ENCODE measurements at places on chromosomes 4 and X.
A peak's percentile ranks its signal among the peaks of the same experiment; 100 is the strongest.

- no peak for DNase-seq
Observed at GRCh38 chr4:6491235-6491634, 18.8 kb upstream of the PPP2R2C start.

DNA sequence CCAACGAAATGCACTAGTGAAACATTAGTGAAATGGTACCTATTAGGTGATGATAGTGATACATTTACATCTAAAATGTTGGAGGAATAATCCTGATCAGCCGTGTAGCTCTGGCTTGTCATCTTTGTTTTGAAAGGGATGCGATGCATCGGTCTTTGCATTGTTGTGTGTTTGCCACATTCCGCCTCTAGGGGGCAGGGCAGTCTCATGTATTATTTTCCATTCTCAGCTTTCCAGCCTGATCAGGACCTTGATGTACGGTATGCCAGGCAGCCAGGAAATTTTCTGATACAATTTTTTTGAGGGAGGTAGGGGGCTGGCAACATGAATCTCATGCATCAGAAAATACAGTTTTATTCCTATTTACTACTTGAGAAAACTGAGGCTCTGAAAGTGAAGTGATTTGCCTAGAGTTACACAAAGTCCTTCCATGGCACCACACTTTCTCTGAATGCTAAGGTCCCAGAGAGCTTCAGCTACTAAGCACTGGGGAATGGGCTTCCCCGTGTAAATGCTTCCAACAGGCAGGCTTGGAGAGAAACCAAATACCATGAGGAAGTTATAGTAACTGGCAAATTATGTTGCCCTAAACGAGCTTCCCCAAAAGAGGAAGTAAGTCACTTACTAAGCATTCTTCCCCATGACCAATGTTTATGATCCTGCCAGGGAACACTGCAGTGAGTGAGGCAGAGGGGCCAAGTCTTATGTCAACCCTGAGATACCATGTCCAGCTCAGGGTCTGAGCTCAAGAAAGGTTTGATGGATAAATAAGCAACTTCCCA is 31.8 kb upstream of the IQSEC2 start:
- DNase-seq: peak; percentile 75

DNA sequence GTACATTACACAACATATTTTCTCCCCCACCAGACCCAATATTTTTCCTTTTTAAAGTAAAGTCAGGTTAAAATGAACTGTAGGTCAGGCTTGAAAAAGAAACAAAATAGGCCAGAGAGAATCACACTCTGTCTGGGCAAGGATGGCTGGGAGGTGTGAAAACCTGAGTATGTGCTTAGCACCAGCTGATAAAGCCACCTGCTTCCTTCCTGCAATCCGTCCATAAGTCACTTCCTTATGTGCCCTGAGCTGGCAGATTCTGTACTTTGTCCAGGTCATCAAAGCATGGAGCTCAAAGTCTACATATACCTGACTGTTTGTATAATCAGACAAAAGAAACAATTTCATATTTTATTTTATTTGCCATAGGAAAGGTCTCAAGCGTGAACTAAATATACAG is 37.7 kb downstream of the ANTXR2 start:
- peak; percentile 67 for DNase-seq

DNA sequence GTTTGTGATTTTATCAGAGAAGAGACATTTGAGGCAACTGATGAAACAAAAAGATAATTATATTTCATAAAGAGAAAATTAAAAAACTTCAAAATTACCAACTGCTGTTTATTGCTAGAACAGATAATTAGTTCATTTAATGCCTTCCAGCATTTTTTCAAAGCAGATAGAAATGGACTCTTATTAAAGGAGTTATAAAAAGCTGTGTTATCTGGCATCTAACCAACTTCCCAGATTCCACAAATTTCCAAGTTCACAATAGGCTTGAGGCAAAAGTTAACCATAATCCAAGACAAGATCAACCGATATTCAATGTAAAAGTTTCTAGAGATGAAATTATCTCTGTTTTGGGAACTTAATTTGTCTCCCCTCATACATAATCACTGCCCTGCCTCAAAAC is 152.4 kb downstream of the TSPAN5 start:
- DNase-seq: no peak

DNA sequence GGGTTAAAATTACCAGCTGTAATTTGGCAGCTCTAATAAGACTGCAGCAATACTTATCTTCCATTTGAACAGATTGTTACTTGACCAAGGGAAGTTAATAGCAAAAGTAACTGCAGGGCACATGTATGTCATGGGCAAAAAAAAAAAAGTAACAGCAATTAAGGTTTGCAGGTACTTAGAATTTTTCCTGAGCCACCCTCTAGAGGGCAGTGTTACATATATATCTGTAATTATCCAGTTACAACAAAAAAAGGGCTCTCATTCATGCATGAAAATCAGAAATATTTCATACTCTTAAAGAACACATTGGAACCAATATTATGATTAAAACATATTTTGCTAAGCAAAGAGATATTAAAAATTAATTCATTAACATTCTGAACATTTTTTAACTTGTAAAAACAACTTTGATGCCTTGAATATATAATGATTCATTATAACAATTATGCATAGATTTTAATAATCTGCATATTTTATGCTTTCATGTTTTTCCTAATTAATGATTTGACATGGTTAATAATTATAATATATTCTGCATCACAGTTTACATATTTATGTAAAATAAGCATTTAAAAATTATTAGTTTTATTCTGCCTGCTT is 25.1 kb downstream of the XIAP start:
- DNase-seq: peak; percentile 79

- no peak for DNase-seq
Observed at GRCh38 chr4:37995299-37995821, 35.2 kb downstream of the PTTG2 start.

DNA sequence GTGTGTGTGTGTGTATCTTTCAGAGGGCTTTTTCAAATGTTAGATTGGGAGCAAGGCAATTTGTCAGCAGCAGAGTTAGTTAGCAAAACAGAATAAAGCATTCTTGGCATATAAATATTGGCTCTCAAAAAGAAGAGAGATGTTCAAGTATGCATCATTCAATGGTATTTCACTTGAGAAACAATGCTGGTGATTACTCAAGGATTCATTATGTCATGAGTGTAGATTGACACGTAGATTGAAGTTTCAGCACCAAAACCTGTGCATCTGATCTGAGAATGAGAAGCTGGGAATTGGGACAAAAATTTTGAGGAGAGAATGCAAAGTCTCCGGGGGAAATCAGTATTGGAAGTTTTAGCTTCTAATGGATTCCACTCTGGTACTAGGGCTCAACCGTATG is 241.4 kb downstream of the FRMPD4 start:
- DNase-seq: no peak

GRCh38 chrX:153372949-153373348 is 28.2 kb downstream of the PNMA6E start:
- no peak for DNase-seq

DNA sequence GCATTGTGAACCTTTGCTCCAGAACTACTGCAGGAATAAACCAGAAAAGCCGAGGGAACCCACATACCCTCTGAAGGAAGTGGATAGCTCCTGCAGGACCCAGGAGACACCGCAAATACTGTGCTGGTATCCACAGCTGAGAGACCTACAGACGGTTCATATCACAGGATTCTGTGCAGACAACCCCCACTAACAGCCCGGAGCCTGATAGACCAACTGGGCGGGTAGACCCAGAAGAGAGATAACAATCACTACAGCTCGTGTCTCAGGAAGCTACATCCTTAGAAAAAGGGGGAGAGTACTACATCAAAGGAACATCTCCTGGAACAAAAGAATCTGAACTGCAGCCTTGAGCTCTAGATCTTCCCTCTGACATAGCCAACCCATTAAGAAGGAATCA is 150.8 kb downstream of the FRAS1 start:
- no peak for DNase-seq

GRCh38 chrX:67104982-67105757 is 438.7 kb upstream of the AR start:
- no peak for DNase-seq

- DNase-seq: peak; percentile 14
Observed at GRCh38 chr4:43242606-43243005, 350.1 kb downstream of the GRXCR1 start.

DNA sequence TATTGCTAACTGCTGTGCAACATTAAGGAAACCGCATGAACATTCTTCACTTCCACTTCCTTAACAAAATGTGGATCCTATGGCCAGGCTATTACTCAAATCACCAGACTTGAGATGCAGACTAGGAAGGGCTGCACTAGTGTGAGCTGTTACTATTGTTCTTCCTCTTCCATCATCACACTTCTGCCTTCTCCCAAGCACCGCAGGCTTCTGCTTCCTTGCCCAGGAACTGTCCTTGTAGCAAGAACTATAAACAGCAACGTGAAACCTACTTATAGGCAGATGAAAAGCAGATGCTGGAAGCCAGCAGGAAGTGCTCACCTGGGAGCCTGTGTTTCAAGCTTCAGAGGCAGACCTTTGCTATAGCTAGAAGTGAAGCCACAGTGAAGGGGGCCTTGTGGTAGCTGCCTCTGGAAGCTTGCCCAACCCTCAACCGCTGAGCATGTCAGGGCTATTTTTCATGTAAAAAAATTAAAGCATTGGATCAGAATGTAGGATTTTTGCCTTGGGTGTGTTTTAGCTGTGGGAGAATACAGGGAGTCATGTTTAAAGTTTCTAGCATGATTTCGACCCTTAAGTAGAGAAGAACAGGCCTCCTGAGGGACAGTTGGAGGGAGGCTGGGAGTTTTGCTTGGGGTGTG is 43.9 kb downstream of the CLNK start:
- peak; percentile 72 for DNase-seq

DNA sequence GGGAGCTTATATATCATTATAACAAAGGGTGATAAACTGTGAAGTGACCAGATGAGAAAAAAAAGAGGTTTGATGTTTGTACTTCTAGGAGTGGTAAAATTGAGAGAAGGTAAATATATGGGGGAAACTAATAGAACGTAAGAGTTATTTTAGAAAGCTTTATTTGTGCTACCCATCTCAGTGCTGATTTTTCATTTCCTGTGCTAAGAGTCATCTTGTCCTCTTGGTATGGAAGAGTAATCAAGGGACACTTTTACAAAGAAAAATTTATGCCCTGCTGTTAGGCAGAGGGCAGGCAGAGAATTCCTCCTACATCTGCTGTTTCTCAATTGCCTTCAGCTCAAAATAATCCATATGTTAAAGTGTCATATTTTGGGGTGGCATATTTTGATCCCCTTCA is 49.6 kb upstream of the BMP2K start:
- DNase-seq: no peak

- DNase-seq: no peak
Observed at GRCh38 chrX:10988653-10989052, 122.5 kb upstream of the HCCS start.

DNA sequence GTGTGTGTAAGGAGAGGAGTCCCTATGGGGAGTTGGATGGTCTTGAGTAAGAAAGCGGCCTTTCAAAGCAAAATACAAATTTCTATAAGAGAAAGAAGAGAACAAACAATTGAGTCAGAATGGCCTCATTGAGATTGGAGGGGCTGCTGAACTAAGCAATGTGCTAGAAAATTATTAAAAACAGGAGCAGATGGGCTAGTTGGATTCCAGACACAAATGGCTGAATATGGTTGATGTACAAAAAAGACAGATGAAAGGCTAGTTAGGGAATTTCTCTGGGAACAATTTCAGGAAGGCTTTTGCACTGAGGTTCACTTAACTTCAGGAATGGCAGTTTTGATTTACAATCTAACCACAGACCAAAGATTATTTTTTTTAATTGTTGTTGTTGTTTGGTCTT is 1806.8 kb upstream of the TENM3 start:
- no peak for DNase-seq

GRCh38 chr4:55258152-55258865 is 87.7 kb upstream of the SRD5A3 start:
- DNase-seq: peak; percentile 35

Measured in hematopoietic multipotent progenitor cell treated with erythropoietin and hydrocortisone succinate and interleukin-3 and kit ligand, for 4 days (in vitro differentiated cells).